ENCODE measurements at places on chromosomes 5 and 9.
A peak's percentile ranks its signal among the peaks of the same experiment; 100 is the strongest.

DNA sequence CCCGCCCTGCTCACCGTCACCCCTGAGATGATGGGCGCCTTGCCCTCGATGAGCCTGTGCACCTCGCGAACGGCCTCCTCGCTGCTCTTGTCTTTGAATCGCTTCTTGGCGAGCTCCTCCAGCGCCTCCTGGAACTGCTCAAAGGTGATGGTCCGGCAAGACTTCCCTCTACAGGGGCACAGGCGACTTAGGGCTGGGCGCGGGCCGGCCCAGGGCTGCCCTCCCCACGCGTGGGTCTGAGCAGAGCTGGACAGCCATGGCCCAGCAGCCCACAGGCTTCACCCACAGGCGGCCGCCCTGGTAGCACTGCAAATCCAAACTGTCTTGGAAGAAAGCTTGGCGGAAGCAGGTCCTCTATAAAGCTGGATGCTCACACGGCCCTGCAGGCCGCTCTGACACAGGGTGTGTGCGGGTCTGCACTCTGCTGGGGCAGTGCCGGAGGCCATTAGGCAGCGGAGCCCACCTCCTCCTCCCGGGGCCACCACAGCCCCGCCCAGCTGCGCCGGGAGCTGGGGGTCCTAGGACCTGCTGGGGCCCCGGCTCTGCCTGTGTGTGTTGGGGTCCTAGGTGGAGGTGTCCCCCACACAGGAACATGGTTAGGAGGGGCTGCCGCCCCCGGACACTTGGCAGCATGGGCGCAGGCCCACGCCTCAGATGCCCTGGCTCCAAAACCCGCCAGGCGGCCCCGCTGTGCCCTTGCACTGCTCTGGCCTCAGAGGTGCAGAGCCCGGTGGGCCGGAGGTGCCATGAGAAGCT lies 27.0 kb downstream of the TPPP start:
- no peak for DNase-seq

DNA sequence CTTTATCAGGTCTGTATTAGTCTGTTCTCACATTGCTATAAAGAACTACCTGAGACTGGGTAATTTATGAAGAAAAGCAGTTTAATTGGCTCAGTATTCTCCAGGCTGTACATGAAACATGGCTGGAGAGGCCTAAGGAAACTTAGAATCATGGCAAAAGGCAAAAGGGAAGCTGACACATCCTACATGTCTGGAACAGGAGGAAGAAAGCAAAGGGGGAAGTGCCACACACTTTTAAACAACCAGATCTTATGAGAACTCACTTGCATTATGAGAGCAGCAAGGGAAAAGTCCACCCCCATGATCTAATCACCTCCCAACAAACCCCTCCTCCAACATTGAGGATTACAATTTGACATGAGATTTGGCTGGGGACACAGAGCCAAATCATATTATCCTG lies 132.1 kb downstream of the PCSK1 start:
- DNase-seq = no peak

GRCh38 chr9:134693011-134693410 lies 51.4 kb downstream of the COL5A1 start:
- no peak for DNase-seq

DNA sequence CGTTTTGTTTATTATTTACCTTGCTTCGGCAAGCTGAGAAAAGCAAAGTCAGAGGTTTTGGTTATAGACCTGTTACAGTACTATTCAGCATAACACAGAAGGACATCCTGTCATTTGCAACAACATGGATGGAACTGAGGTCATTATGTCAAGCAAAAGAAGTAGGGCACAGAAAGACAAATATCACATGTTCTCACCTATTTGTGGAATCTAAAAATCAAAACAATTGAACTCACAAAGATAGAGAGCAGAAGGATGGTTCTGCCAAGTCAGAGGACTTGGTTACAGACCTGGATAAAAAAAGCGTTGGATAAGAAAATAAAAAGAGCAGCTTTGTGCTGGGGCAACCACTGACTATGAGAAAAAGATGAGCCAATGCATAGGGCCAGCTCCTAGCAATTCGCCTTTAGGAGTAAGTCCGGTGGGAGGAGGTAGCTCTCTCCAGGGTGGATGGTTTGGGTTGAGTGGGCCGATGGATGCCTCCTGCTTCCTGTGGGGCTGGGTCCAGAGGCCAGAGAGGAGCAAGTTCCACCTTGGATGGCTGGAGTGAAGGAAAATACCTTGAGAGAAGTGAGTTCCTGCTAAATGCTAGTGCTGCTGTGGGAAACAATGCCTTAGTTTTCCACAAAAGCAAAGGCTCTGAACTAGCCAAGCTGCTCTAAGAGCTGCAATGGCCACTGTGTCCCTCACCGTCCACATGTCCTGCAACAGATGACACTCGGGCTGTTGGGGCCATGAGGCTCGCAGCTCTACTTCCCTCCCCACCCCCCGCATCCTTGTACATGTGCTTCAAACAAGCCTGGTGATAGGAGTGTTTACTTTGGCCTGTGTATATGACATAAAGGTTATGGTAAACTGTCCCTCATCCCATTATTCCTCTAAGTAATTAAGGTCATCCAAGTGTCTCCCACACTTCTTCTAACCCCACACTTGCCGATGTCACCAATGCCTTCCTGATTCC lies 38.4 kb downstream of the ACOT12 start:
- DNase-seq = no peak

DNA sequence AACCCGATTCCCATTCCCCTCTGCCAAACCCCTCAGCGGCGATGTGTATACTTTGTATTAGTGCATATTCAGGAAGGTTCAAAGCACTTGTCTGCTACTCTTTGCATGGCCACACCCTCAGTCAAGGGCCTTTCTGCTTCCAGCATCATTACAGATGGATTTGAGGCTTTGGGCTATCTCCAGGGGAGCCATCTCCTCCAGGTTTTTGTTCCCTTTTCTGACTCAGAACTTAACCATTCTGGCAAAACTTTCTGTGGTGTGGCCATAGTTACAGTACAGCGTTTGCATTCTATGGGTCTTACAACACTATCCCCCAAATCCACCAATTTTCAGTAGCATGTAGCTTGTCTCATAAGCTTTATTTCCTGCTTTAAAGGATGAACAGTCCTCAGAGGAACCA lies 36.0 kb upstream of the SVEP1 start:
- DNase-seq = no peak

GRCh38 chr5:43400082-43400481 lies 12.1 kb downstream of the CCL28 start:
- DNase-seq = no peak

- DNase-seq = no peak
Observed at GRCh38 chr5:109701792-109702191, 12.1 kb downstream of the MAN2A1 start.

GRCh38 chr5:59236448-59236847 lies 653.6 kb downstream of the RAB3C start:
- DNase-seq = no peak

DNA sequence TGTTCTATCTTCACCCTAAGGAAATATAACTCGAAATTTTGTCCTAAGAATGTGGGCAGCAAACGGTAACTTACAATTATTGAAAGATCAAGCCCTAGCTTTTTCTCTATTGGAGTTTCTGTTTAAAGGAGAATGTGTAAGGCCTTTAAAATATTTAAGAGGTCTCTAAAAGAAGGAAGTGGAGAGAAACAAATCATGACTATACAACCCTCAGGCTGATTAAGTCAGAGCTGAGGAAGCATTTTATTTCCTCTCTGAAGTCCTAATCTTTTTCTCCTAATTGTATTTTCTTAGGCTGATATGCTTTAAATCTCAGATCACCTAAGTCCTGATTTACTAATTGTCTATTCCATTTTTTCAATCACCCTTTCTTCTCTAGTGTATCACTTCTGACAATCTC lies 1708.8 kb upstream of the C9orf72 start:
- DNase-seq = no peak

- no peak for DNase-seq
Observed at GRCh38 chr5:60677850-60678664, 21.9 kb downstream of the DEPDC1B start.

DNA sequence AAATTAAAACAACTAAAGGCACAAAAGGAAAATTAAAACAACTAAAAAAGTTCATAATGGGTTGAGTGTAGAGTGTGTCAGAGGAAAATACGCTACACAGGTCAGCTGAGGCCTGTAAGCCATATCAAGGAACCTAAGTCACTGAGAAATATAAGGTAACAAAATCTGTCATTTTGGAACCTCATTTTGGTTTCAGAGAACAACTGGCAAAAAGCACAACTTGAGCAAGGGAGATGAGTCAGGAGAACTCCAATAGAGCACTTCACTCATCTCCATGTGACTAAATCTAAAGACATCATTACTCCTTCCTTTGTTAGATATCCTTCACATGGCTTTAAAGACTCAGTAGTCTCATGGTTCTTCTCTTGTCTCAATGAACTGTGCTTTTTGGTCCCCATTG lies 269.4 kb upstream of the POU5F2 start:
- no peak for DNase-seq

GRCh38 chr5:123855609-123856008 lies 343.6 kb downstream of the CSNK1G3 start:
- no peak for DNase-seq

DNA sequence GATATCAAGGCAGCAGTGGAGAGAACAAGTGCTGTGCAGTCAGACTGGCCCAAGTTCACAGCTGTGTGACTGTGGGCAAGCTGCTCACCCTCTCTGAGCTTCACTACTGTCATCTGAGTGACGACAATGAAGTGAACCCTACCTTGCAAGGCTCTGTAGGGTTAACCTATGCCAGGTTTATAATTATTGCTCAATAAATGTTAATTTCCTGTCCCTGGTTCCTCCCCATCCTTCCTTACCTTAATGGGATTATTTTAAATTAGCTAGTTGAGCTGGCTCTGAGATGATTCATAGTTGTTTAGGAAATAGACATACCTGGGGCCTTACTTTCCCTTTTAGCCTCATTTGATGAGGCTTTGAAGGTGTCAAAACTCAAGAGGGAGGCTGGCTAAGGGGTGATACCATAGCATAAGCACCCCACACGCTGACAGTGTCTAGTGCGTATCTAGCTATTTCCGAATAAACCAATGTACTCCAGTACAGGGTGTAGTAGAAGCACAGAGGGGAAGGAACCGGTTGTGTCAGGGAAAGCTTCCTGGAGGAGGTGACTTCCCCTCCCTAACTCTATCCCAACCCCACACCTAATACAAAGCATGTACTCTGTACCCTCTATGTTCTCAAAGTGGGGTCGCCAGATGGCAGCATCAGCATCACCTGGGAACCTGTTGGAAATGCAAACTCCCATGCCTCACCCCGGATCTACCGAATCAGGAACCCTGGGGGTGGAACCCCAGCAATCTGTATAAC lies 63.3 kb upstream of the SLC25A51 start:
- no peak for DNase-seq

GRCh38 chr5:127210042-127210441 lies 80.6 kb upstream of the MEGF10 start:
- no peak for DNase-seq

DNA sequence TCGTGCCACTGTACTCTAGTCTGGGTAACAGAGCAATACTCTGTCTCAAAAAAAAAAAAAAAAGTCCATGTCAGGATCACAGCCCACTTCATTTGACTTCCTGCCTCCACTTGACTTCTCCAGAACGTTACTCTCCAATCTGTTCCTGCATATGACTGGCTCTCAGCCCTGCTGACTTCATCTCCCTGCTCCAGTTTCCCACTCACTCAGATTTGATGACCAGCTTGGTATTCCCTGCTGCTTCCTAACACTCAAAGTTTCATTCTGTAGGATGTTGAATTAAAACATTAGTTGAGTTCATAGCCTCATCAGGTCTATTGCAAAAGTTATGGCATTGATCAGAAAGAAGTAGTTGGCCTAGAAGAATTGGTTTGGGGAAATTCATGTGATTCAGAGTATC lies 52.3 kb downstream of the UGCG start:
- DNase-seq = no peak

- DNase-seq = no peak
Observed at GRCh38 chr9:4262735-4263141, 37.1 kb downstream of the GLIS3 start.

GRCh38 chr5:61563401-61563800 lies 231.3 kb downstream of the ZSWIM6 start:
- DNase-seq = no peak

DNA sequence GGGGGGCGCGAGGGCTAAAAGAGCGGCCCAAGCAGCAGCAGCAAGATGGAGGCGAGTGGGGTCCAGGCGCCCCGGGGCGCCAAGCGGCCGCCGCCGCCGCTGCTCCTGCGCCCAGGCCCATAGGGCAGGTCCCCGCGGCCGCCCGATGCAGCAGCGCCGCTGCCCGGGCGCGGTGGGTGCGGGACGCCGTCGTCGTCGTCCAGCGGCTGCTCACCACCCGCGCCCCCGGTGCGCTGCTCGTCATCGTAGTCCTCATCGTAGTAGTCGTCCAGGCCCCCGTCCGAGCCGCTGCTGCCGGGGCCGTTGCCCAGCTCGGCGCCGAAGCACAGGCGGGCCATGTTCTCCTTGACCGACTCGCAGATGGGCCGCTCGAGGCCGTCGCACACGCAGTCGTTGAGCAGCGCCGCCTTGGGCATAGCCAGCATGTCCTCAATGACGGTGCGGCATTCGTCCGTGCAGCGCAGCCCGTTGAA lies 1.5 kb downstream of the GAS1 start:
- DNase-seq = peak; percentile 66

DNA sequence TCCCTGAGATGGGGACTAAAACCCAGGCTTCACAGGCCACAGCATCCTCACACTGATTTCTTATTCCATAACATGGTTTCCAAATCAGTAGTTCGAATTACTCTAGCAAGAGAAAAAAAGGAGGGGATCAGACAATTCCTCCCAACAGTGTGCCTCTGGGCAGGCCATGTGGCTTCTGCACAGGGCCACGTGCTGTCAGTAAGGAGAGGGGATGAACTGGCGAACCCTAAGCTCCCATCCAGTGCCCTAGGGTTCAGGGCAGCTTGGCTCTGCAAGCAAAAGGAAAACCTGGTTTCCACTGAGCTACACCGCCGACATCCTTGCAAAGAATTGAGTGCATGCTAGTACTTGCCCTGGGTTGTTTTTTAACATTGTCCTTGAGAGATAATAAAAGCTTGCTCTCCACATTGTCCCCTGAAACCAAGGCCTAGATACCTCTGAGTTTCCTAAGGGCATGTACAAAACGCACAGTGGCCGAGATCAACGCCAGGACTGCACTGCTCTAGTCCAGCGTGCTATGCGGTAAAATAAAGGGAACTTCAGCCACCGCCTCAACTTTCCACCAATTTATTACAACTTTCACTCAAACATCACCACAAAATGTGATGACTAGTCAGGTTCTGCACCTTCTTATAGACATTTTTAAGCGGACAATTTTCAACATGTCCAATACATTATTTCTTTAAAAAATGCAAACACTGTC lies 4.5 kb downstream of the CAMSAP1 start:
- no peak for DNase-seq

GRCh38 chr5:102591650-102592049 lies 92.8 kb upstream of the SLCO6A1 start:
- no peak for DNase-seq

- DNase-seq = no peak
Observed at GRCh38 chr9:571066-571465, 270.4 kb upstream of the DMRT1 start.

- no peak for DNase-seq
Observed at GRCh38 chr5:66658516-66658915, 62.3 kb downstream of the MAST4 start.

GRCh38 chr9:127938298-127938690 lies 640 bp upstream of the DPM2 start:
- no peak for DNase-seq

Measured in anterior cingulate cortex (tissue), 58 donors.